ENCODE measurements at places on chromosomes 5 and 9.

DNA sequence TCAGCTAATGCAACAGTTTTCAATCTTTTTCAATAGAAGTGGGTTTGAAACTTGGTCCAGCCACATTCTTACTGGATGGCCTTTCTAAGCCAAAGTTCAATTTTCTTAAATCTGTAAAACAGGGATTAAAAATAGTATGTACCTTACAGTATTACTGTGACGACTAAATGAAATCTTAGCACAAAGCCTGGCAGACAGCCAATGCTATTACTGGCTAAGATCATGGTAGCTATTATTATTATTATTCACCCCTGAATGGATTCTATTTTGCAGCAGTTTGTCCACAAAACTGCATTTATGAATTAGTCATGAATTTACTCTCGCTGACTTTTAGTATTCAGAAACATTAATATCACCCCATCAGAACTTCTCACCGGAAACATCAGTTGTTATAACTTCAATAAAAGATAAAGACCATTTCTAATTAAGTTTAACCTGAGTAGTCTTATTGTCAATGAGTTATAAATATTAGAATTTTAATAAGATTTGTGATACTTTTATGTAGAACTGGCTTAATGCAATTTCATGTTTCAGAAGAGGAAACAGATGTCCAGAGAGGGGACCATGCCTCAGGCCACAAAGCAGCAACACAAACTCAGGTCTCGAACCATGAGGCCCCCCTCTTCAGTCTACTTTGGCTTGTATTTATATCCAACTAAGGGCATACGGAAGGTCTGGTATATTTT lies 468.2 kb downstream of the ARHGEF28 start:
- no peak for DNase-seq

GRCh38 chr5:104817127-104817526 lies 1254.5 kb upstream of the NUDT12 start:
- DNase-seq = no peak

GRCh38 chr5:17096952-17097695 lies 120.3 kb upstream of the BASP1 start:
- no peak for DNase-seq

DNA sequence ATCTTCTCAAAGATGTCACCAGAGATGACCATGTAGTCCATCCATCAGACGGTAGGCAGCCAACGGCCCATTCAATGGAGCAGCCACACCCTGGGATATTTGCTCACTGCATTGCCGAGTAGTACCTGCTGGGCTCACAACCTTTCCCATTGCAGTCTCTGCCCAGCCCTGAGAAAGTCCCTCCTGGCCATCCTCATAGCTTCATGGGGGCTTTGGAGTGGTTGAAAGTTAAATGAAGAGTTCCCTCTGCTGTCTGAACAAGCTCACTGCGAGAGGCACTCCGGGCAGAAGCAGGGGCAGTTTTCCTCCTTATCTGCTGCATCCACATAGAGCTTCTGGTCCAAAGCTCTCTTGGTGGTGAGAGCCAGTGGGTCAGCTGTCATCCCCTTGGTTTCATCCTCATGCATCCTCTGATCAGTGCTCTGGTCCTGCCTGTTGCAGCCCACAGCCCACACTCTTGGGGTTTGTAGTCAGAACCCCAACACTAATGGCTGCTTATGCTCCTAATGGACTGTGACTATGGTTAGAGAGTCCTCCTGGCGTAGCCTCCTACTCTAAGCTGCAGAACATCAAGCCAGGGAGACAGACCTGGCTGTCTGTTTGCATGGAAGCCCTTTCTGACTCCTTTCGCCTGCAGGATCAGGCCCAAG lies 23.3 kb downstream of the TNFSF8 start:
- no peak for DNase-seq
